Fibroblast of mammary gland (primary cell): ENCODE measurements at places on chromosomes 3 and 15.

- DNase-seq = no peak
Observed at GRCh38 chr15:55914446-55914845, 79.0 kb downstream of the NEDD4 start.

GRCh38 chr3:112007633-112008032 lies 8.9 kb downstream of the TAGLN3 start:
- DNase-seq = peak; percentile 62

- peak; percentile 67 for DNase-seq
Observed at GRCh38 chr15:38254051-38254883, 1.6 kb downstream of the SPRED1 start.

GRCh38 chr15:67801142-67801541 lies 24.2 kb upstream of the SKOR1 start:
- DNase-seq = no peak

- no peak for DNase-seq
Observed at GRCh38 chr3:59517388-59517787, 467.6 kb upstream of the CFAP20DC start.

DNA sequence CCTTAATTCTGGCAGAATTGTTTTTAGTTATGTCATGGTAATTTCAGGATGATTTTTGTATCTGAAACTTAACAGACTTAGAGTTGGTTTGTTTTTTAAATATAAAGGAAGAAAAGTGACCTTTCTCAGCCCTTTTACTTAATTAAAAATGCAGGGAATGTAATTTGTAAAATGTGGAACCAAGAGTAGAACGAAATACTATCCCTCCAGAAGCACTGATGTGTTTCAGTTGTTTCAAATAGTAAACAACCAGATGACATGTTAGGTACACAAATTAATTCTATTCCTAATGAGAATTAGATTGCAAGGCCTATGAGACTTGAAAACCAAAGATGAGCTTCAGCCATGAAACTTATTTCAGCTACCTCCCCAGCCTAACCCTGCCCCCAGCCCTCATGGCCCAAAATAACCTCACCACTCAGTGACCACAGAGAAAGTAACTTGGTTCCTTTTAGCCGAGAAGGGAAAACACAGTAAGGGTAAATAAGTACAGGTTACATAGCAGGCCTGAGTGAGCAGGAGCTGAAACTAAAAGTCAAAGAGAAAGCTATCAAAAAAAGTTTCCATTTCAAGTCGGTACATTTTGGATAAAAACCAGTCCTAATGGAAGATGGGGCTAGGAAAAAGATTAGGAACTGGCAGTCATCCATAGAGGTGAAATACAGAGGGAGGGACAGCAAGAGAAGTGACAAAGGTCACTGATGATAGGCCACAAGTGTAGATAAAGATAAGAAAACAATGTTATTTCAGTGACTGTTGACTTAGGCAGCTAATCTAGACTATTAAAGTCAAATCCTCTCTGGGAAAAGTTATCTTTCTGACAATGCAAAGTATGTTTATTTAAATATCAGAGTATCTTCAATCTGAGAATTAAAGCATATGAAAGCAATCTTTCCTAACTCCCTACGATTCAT lies 23.2 kb downstream of the SENP8 start:
- no peak for DNase-seq

DNA sequence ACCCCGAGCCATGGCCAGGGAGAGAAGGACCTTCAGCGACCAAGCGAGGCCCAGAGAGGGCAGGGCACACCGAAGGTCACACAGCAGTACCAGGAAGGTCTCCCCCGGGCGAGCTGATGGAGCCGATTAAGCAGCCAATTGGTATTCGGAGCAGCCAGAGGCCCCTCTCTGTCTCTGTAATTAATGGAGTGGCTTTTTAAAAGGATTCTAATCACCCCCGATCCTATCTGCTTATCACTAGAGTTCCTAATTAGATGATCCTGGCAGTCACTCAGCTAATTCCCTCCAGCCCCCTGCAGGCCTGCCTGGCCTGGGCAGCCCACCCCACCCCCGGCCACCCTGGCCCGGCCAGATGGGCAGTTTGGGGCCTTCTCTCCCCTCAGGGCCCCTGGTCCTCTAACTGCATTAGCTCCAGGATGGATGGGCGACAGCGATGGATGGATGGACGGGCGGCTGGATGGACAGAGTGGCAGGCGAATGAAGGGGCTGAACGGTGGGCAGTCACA lies 1.6 kb upstream of the DNAJB8 start:
- DNase-seq = no peak
